ENCODE measurements at places on chromosomes 4 and X.
A peak's percentile ranks its signal among the peaks of the same experiment; 100 is the strongest.

DNA sequence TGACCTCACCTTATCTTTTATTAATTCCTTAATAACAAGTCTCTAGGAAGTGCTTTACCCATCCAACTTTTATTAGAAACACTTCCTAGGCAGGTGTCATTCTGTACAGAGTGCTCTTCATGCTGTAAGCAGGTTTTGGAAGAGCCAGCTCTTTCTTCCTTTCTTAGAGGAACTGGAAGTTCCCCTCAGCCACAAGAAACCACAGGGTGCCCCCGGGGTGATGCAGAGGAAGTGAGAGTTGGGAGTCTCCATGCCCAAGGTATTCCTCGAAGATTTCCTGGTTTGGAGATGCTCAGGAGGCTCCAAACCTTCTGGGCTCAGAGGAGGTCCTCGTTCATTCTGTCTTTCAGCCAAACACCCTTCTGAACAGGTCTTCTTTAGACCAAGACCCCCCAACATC is 83.8 kb downstream of the EGF start:
- DNase-seq, result no peak

DNA sequence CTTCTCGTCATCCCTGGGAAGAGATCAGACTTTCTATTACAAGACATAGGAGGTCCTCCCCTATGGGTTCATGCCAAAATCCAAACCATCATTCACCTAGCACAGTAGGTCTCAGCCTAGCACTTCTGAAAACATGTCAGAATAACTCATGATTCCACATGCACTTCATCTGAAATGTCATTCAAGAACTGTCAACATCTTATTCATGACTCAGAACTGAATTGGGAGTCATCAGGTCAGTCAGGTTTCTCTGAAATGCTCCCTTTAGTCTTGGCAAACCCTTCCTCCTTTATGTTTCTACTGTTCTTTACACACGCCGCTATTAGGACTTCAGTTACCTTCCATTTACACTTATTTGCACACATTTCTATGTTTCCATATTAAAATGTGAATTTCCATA is 67.2 kb downstream of the ANTXR2 start:
- no peak for DNase-seq

DNA sequence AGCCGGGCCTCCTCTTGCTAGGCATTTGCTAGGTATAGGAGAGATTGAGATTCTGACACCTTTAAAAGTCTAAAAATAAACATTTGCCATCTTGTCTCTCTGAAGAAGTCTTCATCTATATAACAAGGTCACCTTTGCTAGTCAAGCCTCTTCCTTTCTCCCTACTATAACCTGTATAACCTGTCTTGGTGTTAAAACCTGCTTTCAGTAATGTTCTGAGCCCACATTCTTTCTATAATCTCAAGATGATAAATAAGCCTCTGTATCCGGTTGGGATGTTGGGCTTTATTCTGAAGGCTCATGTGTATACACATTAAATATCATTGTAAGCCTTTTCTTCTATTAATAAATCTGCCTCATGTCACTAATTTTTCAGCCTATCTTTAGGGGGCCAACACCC is 10.2 kb downstream of the ASIC5 start:
- DNase-seq, result no peak

- DNase-seq, result no peak
Observed at GRCh38 chr4:102268355-102268754, 76.9 kb downstream of the SLC39A8 start.

- DNase-seq, result no peak
Observed at GRCh38 chr4:52968691-52969090, 106.6 kb downstream of the RASL11B start.

DNA sequence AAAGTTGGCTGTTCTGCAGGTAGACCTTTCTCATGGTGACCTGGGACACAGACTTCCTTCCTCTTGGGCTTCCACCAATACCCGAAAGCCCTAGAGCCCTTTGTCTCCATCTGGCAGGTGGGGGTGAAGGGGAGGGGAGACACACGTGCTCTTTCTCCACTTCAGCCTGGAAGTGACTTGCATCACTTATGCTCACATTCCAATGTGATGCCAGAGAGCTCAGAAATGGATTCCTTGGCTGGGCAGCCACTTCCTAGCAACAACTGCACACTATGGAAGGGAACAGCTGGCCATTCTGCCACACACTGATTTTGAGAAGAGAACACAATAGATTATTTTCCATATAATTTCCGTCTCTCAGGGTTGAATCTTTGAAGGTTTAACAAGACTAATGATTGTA is 36.3 kb downstream of the C4orf51 start:
- no peak for DNase-seq

- no peak for DNase-seq
Observed at GRCh38 chr4:109432203-109432602, 1.4 kb upstream of the SEC24B start.

- DNase-seq, result no peak
Observed at GRCh38 chr4:81148576-81148975, 66.4 kb downstream of the PRKG2 start.

- DNase-seq, result peak; percentile 47
Observed at GRCh38 chrX:71917621-71918343, 7.1 kb downstream of the NHSL2 start.

DNA sequence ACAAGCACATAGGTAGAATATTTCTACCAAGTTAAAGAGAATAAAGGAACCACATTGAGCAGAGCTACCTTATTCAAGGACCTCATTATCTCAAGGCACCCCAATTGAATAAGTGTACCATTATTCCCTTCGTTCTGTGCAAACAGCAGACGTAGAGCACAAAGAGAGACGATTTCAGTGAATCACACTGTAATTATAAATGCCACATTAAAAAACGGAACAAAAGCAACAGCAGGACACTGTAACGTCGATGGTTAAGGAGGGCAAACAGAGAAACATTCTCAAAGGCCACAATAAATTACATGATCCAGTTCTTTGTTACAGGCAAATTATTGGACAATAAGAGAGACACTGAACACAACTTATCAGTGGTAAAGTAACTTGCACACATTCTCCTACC is 644.1 kb upstream of the TENM3 start:
- DNase-seq, result no peak

DNA sequence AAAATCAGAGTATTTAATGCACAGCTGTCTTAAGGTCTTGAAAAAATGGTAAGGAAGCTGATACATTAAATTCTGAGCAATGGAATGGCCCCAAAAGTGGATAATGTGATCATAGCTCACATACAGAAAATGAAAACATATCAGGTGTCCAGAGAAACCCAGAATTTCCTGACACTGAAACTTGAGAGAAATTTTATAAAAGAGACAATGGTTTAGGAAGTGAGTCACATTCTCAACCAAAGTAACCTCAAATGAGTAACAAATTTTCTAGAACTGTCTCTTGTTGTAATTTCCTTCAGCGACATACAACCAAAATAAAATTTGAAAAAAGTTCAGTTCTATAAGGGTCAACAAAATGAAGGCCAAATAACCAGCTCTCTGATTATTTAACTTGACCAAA is 37.4 kb upstream of the PACRGL start:
- DNase-seq, result no peak

DNA sequence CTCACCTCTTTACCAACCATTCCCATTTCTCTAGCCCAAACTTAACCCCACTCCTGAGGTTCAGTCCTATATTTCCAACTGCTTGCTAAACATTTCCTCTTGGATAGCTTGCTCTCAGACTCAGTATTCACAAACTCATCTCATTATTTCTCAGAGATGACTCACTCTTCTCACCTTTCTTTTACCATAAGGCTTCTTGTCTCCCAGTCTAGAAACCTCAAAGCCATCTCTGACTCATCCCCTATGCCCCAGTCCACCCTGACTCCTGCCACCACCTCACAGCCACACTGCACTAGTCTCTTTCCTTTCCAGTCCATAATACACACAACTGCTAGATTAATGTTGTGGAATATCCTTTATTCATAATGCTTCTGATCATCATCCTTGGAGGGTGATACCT is 4.8 kb downstream of the FRMPD3 start:
- DNase-seq, result no peak

DNA sequence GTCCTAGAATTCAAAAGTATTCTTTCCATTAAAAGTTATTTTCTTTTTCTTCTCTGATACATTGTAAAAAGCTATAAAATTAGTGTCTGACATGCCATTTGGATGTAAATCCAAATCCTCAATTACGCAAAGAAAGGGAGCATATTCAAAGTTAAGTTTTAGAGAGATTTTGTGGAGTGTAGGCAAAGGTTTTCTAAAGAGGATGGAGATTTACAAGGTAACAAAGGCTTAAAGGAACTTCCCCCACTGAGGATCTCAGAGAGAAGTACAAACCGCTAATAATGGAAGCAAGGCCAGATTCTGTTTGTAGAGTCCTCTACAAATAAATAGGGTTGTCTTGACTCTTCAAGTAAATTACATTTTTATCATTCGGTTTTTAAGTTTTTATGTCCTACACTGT is 91.0 kb upstream of the MAPK10 start:
- DNase-seq, result no peak

GRCh38 chr4:167424341-167425256 is 190.3 kb upstream of the SPOCK3 start:
- no peak for DNase-seq

DNA sequence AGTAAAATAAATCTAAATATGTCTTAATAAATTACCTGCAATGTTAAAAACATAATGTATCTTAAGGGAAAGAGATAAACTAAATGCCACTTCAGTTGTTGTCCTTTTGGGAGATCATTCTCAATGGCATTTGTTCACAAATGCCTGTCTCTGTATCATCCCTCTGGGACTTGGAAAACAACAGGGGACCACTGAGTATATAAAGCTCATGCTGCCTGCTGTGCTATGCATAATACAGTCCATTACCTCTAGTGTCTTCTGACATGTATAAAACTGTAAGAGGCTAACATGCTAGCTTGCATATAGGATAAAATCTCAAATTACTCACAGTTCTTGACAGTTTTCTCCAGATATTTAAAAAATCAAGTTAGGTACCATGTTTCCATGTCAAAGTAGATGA is 503.9 kb downstream of the PDHA2 start:
- no peak for DNase-seq

DNA sequence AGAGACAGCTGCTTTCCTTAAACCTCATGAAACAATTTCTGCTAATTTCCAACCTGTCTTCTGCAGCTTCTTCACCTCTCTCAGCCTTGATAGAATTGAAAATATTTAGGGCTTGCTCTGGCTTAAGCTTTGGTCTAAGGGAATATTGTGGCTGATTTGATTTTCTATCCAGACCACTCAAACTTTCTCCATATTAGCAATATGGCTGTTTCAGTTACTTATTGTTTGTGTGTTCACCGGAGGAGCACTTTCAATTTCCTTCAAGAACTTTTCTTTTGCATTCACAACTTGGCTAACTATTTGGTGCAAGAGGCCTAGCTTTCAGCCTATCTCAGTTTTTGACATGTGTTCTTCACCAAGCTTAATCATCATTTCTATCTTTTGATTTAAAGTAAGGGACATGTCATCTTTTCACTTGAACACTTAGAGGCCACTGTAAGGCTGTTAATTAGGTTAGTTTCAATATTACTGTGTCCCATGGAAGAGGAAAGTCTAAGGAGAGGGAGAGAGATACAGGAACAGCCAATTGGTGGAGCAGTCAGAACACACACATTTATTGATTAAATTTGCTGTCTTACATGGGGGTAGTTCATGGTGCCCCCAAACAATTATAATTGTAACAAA is 213.2 kb downstream of the RASL11B start:
- DNase-seq, result no peak

DNA sequence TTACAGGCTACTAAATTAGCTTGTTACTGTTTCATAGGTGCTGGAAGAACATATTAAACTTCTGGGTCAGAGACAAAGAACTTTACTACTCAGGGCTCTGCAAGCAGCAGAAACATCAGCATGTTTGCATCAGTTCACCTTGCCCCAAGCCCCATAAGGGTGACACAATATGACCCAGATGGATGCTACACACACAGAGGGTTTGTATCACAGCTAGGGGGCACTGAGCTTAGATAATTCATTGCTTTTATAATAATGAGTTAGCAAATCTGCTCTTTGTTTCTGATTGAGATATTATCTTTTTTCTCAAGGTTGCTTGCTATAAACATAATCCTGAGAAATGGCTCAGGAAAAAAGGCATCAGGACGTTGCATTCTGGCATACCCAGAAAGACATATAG is 4.8 kb upstream of the SYNPO2 start:
- DNase-seq, result no peak

DNA sequence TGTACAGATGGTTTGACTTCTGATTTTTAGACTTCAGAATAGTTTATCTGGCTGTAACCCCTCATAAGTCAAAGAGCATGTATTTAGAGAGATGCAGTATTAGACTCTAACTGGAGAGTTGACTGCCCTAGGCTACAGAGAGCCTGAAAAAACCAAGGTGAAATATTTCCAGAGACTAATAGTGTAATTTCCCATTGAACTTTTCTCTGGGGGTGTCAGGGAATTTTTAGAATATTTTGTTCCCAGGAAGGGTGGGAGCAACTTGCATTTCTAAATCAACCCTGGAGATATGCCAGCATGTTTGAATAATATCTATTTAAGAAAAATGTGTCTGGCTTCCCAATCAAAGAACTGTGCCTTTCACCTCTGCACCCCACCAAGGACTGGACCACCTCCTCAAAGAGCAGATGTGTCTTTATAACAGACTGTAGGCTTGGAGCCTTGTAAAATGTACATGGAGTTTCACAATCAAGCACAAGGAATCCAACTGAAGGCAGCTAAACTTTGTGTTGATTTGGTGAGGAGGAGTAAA is 2.0 kb downstream of the ANXA3 start:
- DNase-seq, result no peak

DNA sequence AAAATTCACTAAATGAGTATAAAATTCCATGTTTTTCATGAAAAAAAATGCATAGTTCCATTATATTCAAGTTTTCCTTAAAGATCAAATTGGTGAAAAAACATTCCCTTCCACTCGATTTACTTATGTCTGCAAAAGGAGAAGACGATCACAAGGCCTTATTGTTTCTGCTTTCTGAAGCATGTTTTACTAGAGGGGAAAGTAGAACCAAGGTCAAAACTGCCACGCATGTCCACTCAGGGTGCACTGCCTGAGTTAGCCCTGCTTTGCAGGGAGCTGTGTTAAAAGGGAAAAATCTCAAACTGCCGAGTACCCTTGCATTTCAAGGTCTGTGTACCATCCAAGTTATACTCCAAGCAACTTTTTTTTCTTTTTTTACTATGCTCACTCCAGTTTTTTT is 57.2 kb downstream of the TRAPPC11 start:
- DNase-seq, result no peak

GRCh38 chr4:44532851-44533250 is 84.2 kb upstream of the KCTD8 start:
- DNase-seq, result no peak

DNA sequence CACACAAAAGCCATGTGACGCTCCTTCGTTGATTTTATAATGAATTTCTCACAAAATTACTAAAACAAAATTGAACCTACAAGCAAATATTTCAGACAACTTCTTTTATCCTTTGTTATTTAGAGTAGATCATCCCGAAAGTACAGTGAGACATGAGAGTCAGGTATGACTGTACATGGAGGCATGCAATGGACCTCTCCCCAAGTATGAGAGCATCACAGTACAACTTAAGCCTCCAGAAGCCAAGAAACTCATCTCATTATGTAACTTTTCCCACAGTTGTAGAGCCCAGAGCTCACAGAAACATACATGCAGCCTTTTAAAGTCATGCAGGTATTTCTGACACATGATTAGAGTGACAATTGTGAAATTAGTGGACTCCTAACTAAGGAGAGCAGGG is 167.7 kb downstream of the PAPSS1 start:
- no peak for DNase-seq

GRCh38 chrX:125198546-125198945 is 121.1 kb upstream of the TEX13C start:
- DNase-seq, result no peak

Data from H9 (cell line).